IMR-90 (cell line): ENCODE measurements at places on chromosomes 16 and 17.
A peak's percentile ranks its signal among the peaks of the same experiment; 100 is the strongest.

GRCh38 chr17:1577182-1577581 is 14.6 kb upstream of the PITPNA start:
- H3K4me3 ChIP-seq: no peak overlapping the region
- no peaks in the 10 kb centered on the region for H3K27me3 ChIP-seq
- peaks cover 15% of the 10 kb centered on the region for H3K4me1 ChIP-seq
- H3K27ac ChIP-seq: peak overlapping the region; percentile 87
- DNase-seq: peak; percentile 89

DNA sequence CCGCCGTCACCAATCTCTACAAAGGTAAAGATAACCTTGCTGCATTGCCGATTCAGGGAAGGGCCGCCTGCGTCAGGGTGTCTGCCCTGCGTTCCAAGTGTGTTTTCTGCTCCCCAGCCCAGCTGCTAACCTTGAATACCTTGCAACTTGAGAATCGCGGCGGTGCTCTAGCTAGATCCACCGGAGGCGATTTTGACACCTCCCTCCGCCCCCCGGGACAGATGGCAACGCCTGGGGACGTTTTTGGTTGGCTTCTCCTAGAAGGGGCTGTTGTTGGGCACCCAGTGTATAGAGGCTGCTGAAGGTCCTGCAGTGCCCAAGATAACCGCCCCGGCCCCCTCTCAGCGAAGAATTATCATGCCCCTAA is 1.5 kb downstream of the HAPSTR1 start:
- peaks cover 8% of the 10 kb centered on the region for H3K4me1 ChIP-seq
- DNase-seq: no peak
- H3K4me3 ChIP-seq: peak overlapping the region; percentile 93
- H3K27me3 ChIP-seq: no peaks in the 10 kb centered on the region

GRCh38 chr17:67151717-67152116 is 93.3 kb downstream of the HELZ start:
- H3K27ac ChIP-seq: no peak overlapping the region
- H3K36me3 ChIP-seq: peaks cover 18% of the 10 kb centered on the region
- H3K27me3 ChIP-seq: no peaks in the 10 kb centered on the region
- no peak overlapping the region for H3K4me3 ChIP-seq

DNA sequence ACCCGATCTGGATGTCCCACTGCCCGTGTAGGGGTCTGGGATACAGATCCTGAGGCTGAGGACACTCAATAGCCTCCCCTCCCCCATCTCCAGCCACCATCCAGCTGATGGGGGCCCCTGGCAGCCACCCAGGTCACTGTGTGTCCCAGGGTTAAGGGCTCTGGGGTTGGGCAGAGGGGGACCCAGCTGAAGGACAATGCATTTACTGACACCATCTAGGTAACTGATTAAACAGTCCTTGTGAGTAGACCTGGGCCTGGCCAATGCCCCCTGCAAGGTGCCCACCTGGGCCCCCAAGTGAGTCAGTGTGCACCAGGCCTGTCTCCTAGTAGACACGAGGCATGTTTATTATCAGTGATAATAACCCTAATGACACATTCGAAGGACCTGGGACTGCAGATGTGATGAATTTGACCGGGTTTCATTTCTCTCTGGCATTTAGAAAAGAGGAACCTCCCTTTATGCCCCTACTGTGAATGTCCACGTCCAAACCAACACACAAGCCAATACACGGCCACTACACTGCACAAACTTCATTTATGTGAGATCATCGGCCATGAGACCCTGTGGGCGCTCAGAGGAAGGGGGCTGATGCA is 261.9 kb upstream of the FOXF1 start:
- DNase-seq: no peak
- no peaks in the 10 kb centered on the region for H3K27me3 ChIP-seq
- peaks cover 17% of the 10 kb centered on the region for H3K4me1 ChIP-seq
- no peaks in the 10 kb centered on the region for H3K36me3 ChIP-seq

DNA sequence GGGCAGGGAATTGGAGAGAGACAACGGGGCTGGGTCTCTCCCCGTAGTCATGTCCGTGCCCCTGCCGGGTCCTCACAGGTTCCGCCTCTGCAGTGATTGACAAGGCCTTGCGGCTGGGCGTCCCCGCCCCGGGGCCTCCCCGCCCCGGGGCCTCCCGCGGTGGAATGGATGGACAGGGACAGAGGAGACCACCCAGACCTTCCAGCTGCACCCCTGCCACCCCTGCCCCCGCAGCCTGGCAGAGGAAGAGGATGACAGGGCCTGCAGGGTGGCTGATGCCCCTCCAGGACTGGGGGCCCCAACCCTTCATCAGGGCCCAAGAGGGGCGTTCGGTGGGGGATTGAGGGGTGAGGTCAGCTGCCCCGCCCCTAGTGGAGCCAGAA is 216.4 kb upstream of the CIBAR2 start:
- H3K4me3 ChIP-seq: no peak overlapping the region
- H3K36me3 ChIP-seq: no peaks in the 10 kb centered on the region
- no peak overlapping the region for H3K27ac ChIP-seq
- DNase-seq: no peak
- no peaks in the 10 kb centered on the region for H3K27me3 ChIP-seq
